ENCODE measurements at places on chromosomes 2 and 18. TPM values are rescaled to one million over a fixed set of nuclear protein-coding genes. Genes with fewer than 3 reads are reported as not detected.

GRCh38 chr2:233242231-233242927, 9.1 kb upstream of the ATG16L1 start:
- H3K27me3 ChIP-seq, result no peaks in the 10 kb centered on the region
- no peaks in the 10 kb centered on the region for H3K36me3 ChIP-seq
- H3K4me1 ChIP-seq, result peaks cover 66% of the 10 kb centered on the region
- H3K4me3 ChIP-seq, result no peak overlapping the region
- no peak for DNase-seq

GRCh38 chr2:85601771-85602475, 575 bp downstream of the TMEM150A start:
- no peaks in the 10 kb centered on the region for H3K27me3 ChIP-seq
- H3K27ac ChIP-seq, result peak overlapping the region; percentile 13
- peaks cover 47% of the 10 kb centered on the region for H3K4me1 ChIP-seq
- peaks cover 36% of the 10 kb centered on the region for H3K36me3 ChIP-seq
- no peak for DNase-seq

- no peak overlapping the region for H3K27ac ChIP-seq
- peaks cover 2% of the 10 kb centered on the region for H3K27me3 ChIP-seq
- no peak overlapping the region for H3K4me3 ChIP-seq
- peaks cover 5% of the 10 kb centered on the region for H3K4me1 ChIP-seq
Observed at GRCh38 chr2:32942793-32943485, 3.8 kb upstream of the LTBP1 start.

GRCh38 chr18:28193177-28193778, 16.3 kb upstream of the CDH2 start:
- no peaks in the 10 kb centered on the region for H3K27me3 ChIP-seq
- no peak overlapping the region for H3K4me3 ChIP-seq
- H3K36me3 ChIP-seq, result no peaks in the 10 kb centered on the region
- H3K4me1 ChIP-seq, result no peaks in the 10 kb centered on the region

Gene GCC2
- 141 TPM for total RNA-seq

Gene UPP2
- not detected for total RNA-seq

Gene CEP76
- total RNA-seq, result 8.0 TPM

Gene MC2R
- total RNA-seq, result not detected

Gene HAUS1
- total RNA-seq, result 10.8 TPM
